Fibroblast of villous mesenchyme (primary cell): ENCODE measurements at places on chromosomes 7 and 10. TPM values are rescaled to one million over a fixed set of nuclear protein-coding genes. Genes with fewer than 3 reads are reported as not detected.

DNA sequence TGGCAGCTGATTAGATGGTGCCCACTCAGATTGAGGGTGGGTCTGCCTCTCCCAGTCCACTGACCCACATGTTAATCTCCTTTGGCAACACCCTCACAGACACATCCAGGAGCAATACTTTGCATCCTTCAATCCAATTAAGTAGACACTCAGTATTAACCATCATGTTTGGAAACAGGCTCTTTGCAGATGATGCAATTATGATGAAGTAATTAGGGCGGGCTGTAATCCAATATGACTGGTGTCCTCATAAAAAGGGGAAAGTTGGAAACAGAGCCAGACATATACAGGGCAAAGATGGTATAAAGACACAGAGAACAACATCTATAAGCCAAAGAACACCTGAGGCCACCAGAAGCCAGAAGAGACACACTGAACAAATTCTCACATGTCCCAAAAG lies 658.6 kb downstream of the CCSER2 start:
- DNase-seq, result no peak

The LIPK gene
- not detected in 2 replicates for total RNA-seq

The ZNF239 gene
- total RNA-seq, result 4.2 and 6.5 TPM in 2 replicates

The FRMD4A gene
- total RNA-seq, result 40.2 and 56.7 TPM in 2 replicates

DNA sequence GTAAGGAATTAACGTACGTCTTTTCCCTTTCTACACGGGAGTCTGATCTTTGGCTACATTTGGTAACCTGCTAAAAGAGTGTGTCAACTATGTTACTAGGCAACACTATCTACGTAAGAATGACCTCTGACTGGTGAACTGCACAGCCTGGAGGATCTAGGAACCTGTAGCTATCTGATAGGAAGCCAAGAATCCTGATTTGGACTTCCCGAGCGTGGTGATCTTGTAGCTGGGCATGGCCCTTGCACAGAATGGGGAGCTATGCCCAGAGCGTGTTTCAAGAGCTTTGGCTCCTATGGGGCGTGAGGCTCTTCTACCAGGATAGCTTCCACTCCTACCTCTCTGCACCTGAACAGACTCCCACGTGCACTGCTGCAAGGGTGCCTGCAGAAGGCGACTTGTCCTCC lies 157.5 kb downstream of the TAX1BP1 start:
- no peak for DNase-seq

The PRLHR gene
- not detected in 2 replicates for total RNA-seq

GRCh38 chr10:61016630-61017029 lies 72.6 kb upstream of the RHOBTB1 start:
- DNase-seq, result no peak

DNA sequence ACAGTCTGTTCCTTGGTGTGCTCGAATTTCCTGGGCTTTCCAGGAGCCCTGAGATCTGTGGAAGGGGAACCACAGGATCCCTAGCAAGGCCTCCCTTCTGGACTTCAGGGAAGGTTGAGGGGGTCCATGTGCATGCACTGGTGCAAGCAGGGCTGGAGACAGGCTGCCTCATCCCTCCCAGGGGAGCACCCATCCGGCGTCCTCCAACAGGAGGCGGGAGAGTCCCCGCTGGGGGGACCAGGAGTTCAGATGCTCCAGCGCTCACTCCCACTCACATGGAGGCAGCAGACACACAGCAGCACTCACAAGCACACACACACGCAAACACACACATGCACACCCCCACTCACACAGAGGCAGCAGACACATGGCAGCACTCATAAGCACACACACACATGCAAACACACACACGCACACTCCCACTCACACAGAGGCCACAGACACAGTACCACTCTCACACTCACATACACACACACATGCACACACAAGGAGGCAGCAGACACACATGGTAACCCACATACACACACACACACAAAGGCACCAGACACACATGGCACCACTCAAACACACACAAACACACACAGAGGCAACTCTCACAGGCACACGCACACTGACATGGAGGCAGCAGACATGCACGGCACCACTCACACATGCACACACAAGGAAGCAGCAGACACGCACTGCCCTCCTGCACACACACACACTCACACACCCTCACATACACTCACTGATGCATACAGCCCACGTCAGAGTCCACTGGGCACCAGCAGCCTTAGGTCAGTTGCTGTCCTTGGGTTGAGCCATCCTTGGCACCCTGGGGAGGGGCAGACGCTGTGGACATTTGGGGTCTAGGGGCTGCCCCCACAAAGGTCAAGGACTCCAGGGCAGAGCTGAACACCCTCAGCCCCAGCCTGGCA lies 247.0 kb upstream of the PPP2R2D start:
- DNase-seq, result no peak

The IFIT3 gene
- 61.8 and 90.2 TPM in 2 replicates for total RNA-seq

The PIP gene
- total RNA-seq, result not detected in 2 replicates

The TFPI2 gene
- total RNA-seq, result 140 and 218 TPM in 2 replicates

GRCh38 chr7:87413951-87414793 lies 61.3 kb downstream of the ABCB4 start:
- peak; percentile 31 for DNase-seq
